Common myeloid progenitor, CD34-positive (primary cell): ENCODE measurements at places on chromosomes 5 and 9.

GRCh38 chr5:5719292-5719691, 296.8 kb downstream of the ICE1 start:
- no peak for DNase-seq

DNA sequence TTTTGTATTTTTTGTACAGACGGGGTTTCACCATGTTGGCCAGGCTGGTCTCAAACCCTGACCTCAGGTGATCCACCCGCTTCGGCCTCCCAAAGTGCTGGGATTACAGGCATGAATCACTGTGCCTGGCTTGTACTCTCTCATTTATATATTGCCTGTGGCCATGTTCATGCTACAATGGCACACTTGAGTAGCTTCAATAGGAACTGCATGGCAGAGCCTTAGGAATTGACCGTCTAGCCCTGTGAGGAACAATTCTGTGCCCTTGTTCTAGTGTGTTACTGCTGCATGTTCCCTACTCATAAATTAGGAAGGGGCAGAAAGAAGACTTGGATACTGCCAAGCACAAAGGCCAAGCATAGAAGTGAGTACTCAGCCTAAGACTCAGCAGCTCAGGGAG, 104.2 kb downstream of the LIFR start:
- no peak for DNase-seq

- no peak for DNase-seq
Observed at GRCh38 chr5:66863243-66864170, 267.3 kb downstream of the MAST4 start.

DNA sequence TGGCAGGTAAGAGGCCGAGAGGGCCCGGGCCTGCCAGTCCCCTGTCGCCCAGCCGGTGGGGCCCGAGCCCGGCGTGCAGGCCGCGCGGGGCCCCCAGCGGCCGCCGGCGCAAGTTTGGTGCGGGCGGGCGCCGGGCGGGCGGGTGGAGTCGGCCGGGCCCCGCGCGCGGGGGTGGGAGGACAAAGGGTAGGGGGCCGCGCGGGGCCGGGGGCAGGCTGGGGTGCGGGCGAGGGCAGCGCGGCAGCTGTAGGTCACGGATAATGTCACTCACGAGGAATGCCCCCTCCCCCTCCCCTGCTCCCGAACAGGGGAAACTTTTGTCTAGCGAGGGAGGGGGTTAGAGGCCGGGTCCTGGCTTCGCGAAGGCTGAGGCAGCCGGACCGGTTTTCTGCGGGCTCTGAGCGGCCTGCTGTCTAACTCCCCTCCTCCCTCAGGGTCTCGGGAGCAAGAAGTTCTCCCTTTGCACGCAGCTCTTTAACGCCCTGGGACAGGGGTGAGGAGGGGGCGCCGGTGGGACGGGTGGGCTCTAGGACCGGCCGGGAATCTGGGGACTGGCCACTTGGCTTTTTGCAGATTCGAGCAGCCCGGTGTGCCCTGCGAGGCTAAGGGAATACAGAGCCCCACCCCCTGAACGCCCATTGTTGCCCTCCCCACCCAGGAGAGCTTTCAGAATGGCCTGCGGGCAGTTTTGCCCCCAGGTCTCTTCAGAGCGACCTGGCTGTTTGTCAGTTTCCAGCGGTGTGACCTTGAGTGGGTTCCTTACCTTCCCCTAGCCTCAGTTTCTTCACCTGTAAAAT, 21.3 kb upstream of the NDST1 start:
- DNase-seq = peak; percentile 59

DNA sequence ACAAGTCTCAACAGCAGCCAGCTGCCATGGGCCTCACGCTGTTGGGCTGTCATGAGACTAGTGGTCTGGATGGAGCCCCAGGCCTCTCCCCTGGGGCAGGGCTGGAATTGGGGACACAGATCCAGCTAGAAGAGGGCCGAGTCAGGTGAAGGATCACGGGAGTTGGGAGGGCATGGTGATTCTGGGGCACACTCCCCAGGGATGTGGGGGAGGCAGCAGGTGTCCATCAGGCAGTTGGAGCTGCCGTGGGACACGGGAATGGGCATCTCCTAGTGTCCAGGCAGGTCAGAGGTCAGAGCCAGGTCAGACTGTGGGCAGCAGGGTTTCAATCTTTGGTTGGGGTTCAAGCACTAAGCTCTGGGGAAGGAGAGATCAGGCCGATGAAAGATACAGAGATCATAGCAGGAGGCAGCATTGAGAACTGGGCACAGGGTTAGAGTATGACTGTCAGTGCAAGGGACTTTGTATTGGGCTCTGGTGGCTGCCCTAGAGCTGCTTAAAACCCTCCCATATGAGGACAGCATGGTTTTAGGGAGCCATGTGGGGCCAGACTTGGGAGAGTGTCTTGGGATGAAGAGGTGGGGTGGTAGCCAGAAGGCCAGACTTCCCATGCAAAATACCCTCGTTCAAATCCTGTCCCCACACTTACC, 59.2 kb downstream of the ARHGEF37 start:
- no peak for DNase-seq

DNA sequence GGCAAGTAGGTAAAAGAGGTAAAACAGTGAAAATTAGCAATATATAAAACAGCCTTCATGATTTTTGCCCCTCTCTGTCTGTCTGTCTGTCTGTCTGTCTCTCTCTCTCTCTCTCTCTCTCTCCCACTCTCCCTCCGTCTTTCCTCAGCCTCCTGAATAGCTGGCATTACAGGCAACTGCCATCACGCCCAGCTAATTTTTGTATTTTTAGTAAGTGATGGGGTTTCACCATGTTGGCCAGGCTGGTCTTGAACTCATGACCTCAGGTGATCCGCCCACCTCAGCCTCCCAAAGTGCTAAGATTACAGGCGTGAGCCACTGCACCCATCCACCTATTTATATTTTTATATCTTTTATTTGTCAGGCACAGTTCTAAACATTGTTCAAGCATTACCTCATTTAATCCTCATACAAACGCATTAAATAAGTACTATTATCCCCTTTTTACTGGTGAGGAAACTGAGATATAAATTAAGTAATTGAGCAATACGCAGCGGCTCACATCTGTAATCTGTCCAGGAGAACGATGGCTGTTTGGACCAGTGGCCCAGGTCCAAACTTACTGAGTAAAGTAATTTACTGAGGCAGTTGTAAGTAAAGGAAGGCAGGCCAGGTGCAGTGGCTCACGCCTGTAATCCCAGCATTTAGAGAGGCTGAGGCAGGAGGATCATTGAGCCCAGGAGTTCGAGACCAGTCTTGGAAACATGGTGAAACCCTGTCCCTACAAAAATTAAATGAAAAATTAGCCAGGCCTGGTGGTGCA, 60.9 kb downstream of the UBE2R2 start:
- DNase-seq = no peak

DNA sequence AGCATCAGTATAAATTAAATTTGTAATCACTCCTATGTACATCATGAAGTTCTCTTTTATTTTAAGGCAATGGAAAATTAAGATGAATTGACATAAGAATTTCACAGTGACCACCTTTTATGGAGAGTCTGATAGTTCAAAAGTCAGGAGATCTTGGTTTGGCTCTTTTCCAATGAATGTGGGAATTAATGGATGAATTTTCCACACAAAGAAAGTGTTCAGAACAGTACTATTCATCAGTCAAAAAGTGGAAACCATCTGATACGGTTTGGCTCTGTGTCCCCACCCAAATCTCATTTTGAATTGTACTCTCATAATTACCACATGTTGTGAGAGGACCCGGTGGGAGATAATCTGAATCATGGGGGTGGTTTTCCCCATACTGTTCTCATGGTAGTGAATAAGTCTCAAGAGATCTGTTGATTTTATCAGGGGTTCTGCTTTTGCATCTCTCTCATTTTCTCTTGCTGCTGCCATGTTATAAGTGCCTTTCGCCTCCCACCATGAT, 24.5 kb downstream of the CCDC125 start:
- no peak for DNase-seq

- no peak for DNase-seq
Observed at GRCh38 chr5:149614034-149614907, 33.0 kb downstream of the ARHGEF37 start.

- no peak for DNase-seq
Observed at GRCh38 chr5:159913501-159913900, 2.8 kb upstream of the ADRA1B start.

GRCh38 chr5:82494942-82495341, 216.8 kb upstream of the RPS23 start:
- no peak for DNase-seq

- no peak for DNase-seq
Observed at GRCh38 chr9:127629468-127630081, 17.5 kb downstream of the STXBP1 start.
